ENCODE measurements at places on chromosomes 1 and 21. TPM values are rescaled to one million over a fixed set of nuclear protein-coding genes. Genes with fewer than 3 reads are reported as not detected.
A peak's percentile ranks its signal among the peaks of the same experiment; 100 is the strongest.

The DCST1 gene
- not detected for total RNA-seq

The GBP6 gene
- 0.12 TPM for total RNA-seq

The FCGR3A gene
- 112 TPM for total RNA-seq

The KRTAP7-1 gene
- total RNA-seq: not detected

The IGSF21 gene
- total RNA-seq: 3.2 TPM

The GRIK3 gene
- not detected for total RNA-seq

GRCh38 chr1:18539171-18539570 lies 58.4 kb downstream of the KLHDC7A start:
- no peak overlapping the region for H3K27ac ChIP-seq
- peaks cover 24% of the 10 kb centered on the region for H3K27me3 ChIP-seq
- H3K36me3 ChIP-seq: no peaks in the 10 kb centered on the region
- no peaks in the 10 kb centered on the region for H3K4me1 ChIP-seq
- peak; percentile 85 for DNase-seq
- H3K4me3 ChIP-seq: no peak overlapping the region

- DNase-seq: no peak
- peak overlapping the region; percentile 59 for H3K27ac ChIP-seq
- peak overlapping the region; percentile 54 for H3K4me3 ChIP-seq
- no peaks in the 10 kb centered on the region for H3K36me3 ChIP-seq
These were observed 14.0 kb downstream of the NR5A2 start for GRCh38 chr1:200041337-200042118.

- H3K27ac ChIP-seq: no peak overlapping the region
- no peaks in the 10 kb centered on the region for H3K36me3 ChIP-seq
- H3K4me3 ChIP-seq: no peak overlapping the region
These were observed 123.8 kb upstream of the CHRM3 start for GRCh38 chr1:239262538-239262937.

GRCh38 chr1:66747501-66747900 lies 4.8 kb upstream of the DYNLT5 start:
- H3K27ac ChIP-seq: no peak overlapping the region
- H3K4me1 ChIP-seq: peaks cover under 1% of the 10 kb centered on the region
- no peak for DNase-seq
- no peaks in the 10 kb centered on the region for H3K36me3 ChIP-seq

- DNase-seq: no peak
- H3K4me3 ChIP-seq: no peak overlapping the region
- no peaks in the 10 kb centered on the region for H3K4me1 ChIP-seq
- H3K36me3 ChIP-seq: no peaks in the 10 kb centered on the region
- H3K27me3 ChIP-seq: no peaks in the 10 kb centered on the region
- H3K27ac ChIP-seq: no peak overlapping the region
These were observed 430.6 kb upstream of the DAB1 start for GRCh38 chr1:57854436-57854835.

DNA sequence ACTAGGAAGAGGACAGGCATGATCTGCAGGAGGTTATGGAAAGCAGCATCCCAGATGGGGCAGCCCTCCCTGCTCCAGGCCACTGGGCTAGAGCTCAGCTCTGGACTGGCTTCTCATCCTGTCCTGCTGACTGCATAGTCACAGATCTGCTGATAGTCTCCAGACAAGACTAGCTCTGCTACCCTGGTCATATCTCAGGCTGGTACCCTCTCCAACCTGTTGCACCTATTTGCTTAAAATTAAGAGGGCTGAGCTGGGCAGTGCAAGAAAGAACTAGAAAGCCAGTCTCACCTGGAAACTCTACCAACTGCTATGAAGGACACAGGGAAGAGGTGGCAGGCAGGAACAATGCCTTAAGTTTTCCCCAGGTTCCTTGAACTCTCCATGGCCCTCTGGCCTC lies 40.4 kb downstream of the ITPKB start:
- H3K4me1 ChIP-seq: peaks cover 27% of the 10 kb centered on the region
- H3K4me3 ChIP-seq: no peak overlapping the region
- DNase-seq: no peak
- H3K36me3 ChIP-seq: peaks cover 18% of the 10 kb centered on the region

DNA sequence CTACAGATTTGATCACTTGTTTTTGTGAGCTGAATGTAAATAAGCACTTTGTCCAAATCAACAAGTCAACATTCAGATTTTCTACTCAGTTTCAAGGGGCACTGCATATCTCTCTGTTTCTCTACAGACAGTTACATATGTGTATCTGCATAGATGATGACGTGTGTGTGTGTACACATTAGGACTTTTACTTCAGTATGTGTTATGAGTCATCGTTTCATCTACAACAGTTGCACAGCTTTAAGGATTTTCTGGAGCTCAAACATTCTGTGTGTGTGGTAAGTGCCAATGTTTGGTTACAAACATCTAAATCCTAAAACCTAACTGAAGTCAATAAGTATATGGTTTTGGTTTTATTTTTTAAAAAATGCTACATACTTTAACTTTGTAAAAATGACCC lies 494.5 kb upstream of the PBX1 start:
- no peak overlapping the region for H3K27ac ChIP-seq
- H3K4me1 ChIP-seq: no peaks in the 10 kb centered on the region
- DNase-seq: no peak
- no peaks in the 10 kb centered on the region for H3K36me3 ChIP-seq
- H3K27me3 ChIP-seq: no peaks in the 10 kb centered on the region

DNA sequence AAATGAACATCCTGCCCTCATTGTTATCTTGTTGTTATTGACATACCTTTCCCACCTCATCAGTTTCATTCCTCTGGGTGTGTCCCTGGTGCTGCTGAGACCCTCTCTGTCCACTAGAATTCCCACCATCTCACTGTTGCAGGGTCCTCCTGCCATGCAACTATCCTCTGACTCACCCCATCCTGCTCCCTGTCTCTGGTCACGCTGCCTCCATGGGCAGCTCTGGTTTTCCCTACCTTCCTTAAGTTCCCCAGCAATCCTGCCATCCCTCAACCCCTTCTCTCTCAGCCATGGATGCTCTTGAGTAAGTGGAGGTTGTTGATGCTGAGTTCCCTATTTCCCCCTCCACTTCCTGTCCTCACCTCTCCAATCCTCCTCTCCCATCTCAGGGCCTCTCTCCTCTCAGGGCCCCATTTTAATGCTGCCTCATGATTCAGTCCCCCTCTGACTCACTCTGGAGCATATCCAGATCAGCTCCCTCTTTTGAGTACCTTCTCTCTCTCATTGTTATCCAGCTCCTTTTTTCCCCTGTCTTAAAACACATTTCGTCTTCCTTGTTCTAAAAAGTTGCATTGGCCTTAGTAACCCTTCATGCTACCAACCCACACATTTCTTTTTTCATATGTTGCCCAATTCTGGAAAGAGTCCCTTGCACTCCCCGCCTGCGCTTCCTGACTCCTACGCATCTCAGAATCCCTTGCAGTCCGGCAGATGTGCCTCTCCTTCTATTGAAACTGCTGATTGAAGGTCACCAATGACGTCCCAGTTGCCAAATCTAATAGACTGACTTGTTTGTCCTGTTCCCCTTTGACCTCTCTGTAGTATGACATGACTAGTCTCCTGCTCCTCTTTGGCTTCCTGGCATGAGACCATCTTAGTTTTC lies 92.0 kb downstream of the CNIH3 start:
- H3K27ac ChIP-seq: no peak overlapping the region
- DNase-seq: peak; percentile 74
- no peaks in the 10 kb centered on the region for H3K4me1 ChIP-seq
- H3K27me3 ChIP-seq: no peaks in the 10 kb centered on the region
- H3K36me3 ChIP-seq: no peaks in the 10 kb centered on the region
- H3K4me3 ChIP-seq: no peak overlapping the region

GRCh38 chr1:46442317-46443161 lies 47.1 kb upstream of the DMBX1 start:
- no peak overlapping the region for H3K27ac ChIP-seq
- peak; percentile 88 for DNase-seq
- H3K27me3 ChIP-seq: peaks cover 10% of the 10 kb centered on the region
- no peaks in the 10 kb centered on the region for H3K36me3 ChIP-seq

DNA sequence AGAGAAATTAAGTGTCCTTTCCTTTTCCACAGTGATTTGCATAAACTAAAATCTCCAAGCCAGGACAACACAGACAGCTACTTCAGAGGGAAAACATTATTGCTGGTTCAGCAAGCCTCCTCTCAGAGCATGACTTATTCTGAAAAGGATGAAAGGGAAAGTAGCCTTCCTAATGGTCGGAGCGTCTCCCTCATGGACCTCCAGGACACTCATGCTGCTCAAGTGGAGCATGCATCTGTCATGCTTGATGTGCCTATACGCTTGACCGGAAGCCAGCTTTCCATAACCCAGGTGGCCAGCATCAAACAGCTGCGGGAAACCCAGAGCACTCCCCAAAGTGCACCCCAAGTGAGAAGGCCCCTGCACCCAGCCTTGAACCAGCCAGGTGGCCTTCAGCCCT lies 39.1 kb downstream of the CLEC20A start:
- H3K4me3 ChIP-seq: no peak overlapping the region
- DNase-seq: no peak
- peaks cover 30% of the 10 kb centered on the region for H3K36me3 ChIP-seq
- H3K27me3 ChIP-seq: no peaks in the 10 kb centered on the region
- no peaks in the 10 kb centered on the region for H3K4me1 ChIP-seq

DNA sequence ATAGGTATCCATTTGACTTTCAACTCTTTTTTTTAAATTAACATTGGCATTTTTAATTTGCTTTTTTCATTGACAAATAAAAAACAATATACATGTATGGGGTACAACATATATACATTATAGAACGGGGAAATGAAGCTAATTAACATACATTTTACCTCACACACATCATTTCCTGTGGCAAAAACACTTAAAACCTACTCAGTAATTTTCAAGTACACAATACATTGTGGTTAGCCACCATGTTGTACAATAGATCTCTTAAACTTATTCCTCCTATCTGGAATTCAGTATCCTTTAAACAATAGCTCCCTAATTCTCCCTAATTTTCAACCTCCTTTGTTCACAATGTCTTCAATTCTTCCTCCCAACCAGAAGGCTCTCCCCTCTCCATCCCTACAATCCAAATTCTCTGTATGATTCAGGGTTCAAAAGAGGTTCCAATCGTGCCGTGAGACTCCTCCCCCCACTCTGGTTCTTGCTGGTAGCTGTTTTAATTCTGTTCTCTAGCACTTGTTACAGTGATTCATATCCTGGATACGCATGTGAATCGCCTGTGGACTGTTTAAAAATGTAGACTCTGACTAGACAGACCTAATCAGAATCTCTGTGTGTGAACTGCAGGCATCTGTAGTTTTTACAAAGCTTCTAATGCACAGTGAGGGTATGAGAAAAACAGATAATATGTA lies 87.6 kb upstream of the DUSP10 start:
- no peaks in the 10 kb centered on the region for H3K27me3 ChIP-seq
- no peak overlapping the region for H3K4me3 ChIP-seq
- H3K36me3 ChIP-seq: no peaks in the 10 kb centered on the region

GRCh38 chr1:50214717-50215116 lies 106.0 kb downstream of the ELAVL4 start:
- no peak for DNase-seq
- H3K36me3 ChIP-seq: no peaks in the 10 kb centered on the region
- H3K27me3 ChIP-seq: no peaks in the 10 kb centered on the region

- H3K4me1 ChIP-seq: no peaks in the 10 kb centered on the region
- no peak overlapping the region for H3K27ac ChIP-seq
- no peaks in the 10 kb centered on the region for H3K36me3 ChIP-seq
- H3K27me3 ChIP-seq: peaks cover 14% of the 10 kb centered on the region
These were observed 162.4 kb downstream of the ZSCAN20 start for GRCh38 chr1:33634806-33635205.

GRCh38 chr1:168958562-168959289 lies 147.8 kb upstream of the ATP1B1 start:
- no peaks in the 10 kb centered on the region for H3K36me3 ChIP-seq
- no peaks in the 10 kb centered on the region for H3K27me3 ChIP-seq
- H3K27ac ChIP-seq: no peak overlapping the region
- DNase-seq: no peak

DNA sequence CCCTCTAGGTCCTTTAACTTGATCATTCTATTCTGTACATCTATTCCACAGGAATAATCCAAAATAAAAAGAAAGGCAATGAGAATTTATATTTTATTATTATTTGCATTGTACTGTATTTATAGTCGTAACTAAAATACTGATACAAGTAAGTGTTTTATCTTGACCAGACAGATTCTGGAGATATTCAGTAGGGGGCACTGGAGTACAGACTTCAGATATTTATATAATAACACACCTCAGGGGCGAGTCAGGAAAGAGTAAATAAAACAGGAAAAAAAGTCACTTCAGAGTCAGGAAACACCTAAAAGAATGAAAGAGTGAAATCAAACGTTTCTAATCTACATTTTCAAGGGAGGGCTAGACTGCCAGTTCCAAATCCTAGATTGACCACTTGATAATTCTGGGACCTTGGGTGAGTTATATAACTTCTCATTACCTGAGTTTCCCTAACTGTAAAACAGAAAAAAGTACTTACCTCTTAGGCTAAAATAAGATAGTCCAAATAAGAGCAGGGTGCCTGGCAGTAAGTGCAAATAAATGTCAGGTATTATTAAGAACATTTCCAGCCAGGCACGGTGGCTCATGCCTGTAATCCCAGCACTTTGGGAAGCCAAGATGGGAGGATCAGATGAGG lies 31.1 kb upstream of the MTF1 start:
- peaks cover 63% of the 10 kb centered on the region for H3K36me3 ChIP-seq
- H3K27me3 ChIP-seq: no peaks in the 10 kb centered on the region
- H3K4me1 ChIP-seq: peaks cover 4% of the 10 kb centered on the region
- H3K4me3 ChIP-seq: no peak overlapping the region
- DNase-seq: no peak
- H3K27ac ChIP-seq: no peak overlapping the region

- no peak overlapping the region for H3K27ac ChIP-seq
- no peaks in the 10 kb centered on the region for H3K4me1 ChIP-seq
- DNase-seq: no peak
- no peak overlapping the region for H3K4me3 ChIP-seq
- no peaks in the 10 kb centered on the region for H3K27me3 ChIP-seq
- H3K36me3 ChIP-seq: peaks cover 24% of the 10 kb centered on the region
These were observed 27.3 kb downstream of the F3 start for GRCh38 chr1:94514095-94514727.

- DNase-seq: no peak
- no peaks in the 10 kb centered on the region for H3K36me3 ChIP-seq
- peaks cover 20% of the 10 kb centered on the region for H3K27me3 ChIP-seq
- H3K4me1 ChIP-seq: peaks cover 4% of the 10 kb centered on the region
- H3K27ac ChIP-seq: no peak overlapping the region
These were observed 4.6 kb upstream of the NKAIN1 start for GRCh38 chr1:31244326-31244725.

DNA sequence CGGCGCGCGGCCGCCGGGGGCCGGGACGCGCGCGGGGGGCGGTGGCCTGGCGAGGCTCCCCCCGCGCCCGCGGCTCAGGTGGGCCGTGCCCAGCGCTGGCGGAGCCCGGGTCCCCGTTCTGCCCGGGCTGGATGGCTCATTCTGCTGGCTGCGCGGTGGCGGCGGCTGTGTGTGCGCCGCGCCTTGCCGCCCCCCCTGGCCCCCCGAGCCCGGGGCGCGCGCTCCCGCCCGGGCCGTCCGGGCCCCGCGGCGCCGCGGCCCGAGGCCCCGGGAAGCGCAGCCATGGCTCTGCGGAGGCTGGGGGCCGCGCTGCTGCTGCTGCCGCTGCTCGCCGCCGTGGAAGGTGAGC lies at the start of gene EPHB2:
Gene EPHB2, plus strand, starts transcription at position 139 of the 349 bp plus-strand sequence. Its CDS starts 144 bp downstream, at position 283.
- peaks cover 19% of the 10 kb centered on the region for H3K27me3 ChIP-seq
- DNase-seq: peak; percentile 76
- peak within 1 kb of the TSS; percentile 43 for H3K4me3 ChIP-seq
- H3K27ac ChIP-seq: no peak within 1 kb of the TSS
- H3K36me3 ChIP-seq: no peaks in the 10 kb centered on the region

Data from upper lobe of right lung (tissue), 1 donor.